ENCODE measurements at places on chromosomes 11 and 22.

DNA sequence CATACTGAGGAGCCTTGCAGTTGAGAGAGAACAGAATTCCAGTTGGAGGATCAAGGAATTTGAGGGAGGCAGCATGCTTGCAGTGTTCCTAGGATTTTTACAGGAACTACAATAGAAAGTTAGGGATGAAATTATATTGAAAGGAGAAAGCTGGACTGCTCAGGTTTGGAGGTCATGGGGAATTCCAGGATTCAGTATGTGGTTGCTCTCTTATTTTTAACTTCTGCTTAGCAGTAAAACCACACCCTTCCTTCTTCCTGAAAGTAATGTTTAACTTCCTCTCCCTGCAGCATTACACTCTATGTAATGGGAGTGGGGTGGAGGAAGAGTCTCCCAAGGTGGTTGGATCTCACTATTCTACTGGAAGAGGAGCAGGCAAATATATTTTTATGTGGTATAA, 31.3 kb downstream of the CTNND1 start:
- no peak for DNase-seq

GRCh38 chr22:40594924-40595323, 41.6 kb downstream of the MRTFA start:
- no peak for DNase-seq

DNA sequence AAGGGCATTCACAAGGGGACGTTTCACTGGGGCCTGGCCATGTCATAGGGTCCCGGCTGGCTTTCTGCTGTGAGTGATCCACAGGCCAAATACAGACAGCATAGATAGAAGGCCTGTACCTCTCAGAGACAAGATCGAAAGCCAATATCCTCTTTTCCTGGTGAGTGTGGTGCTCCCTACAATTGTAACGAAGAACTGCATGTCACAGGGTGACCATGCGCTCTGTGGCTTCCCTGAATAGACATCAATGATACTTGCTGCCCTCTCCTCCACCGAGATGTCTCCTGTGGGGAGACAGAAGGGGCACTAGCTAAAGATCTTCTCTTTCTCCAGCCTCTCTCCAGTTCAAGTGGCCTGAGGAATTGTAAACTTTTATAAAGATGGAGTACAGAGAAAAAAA, 226.1 kb upstream of the POU2AF2 start:
- no peak for DNase-seq

DNA sequence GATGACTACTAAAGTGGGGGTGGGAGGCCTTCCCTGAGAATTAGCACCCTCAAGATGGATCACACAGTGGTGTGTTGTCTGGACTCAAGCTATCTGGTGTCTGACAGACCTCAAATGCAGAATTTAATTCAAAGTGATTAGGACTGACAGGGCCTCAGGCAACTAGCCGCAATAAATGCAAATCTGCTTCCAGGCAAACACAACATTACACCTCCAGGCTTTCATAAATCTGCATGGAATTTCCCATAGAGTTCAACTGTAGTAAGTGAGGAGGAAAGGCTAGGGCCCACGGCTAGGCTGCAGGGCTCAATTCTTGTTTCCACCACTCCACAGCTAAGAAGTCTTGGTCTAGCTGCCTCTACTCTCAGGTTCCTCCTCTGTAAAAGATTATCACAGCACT, 331.4 kb downstream of the LARGE1 start:
- no peak for DNase-seq

- no peak for DNase-seq
Observed at GRCh38 chr22:23912293-23912903, 18.2 kb downstream of the MIF start.
